ENCODE measurements at places on chromosomes 11 and 22. TPM values are rescaled to one million over a fixed set of nuclear protein-coding genes. Genes with fewer than 3 reads are reported as not detected.

GRCh38 chr22:24435861-24436371, 8.5 kb downstream of the ADORA2A start:
- DNase-seq, result no peak

DNA sequence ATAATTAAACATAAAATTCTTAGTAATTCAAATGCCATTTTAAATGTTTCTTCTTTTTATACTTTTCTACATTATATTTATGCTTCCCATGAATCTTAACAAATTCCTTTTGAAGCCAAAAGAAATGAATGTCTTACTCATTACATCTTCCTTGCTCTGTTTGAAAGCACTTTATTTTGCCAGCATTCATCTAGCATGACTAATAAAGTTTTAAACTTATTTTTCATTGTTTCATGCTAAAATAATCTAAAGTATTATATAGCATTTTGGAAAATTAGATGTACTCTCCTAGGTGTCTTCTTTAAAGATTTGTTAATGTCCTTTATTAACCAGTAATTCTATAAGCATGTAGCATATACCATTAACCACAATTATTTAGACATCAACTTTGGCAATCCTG, 9.7 kb upstream of the PIWIL4 start:
- DNase-seq, result no peak

GRCh38 chr11:18081551-18081950, 24.3 kb downstream of the SAAL1 start:
- DNase-seq, result no peak

DNA sequence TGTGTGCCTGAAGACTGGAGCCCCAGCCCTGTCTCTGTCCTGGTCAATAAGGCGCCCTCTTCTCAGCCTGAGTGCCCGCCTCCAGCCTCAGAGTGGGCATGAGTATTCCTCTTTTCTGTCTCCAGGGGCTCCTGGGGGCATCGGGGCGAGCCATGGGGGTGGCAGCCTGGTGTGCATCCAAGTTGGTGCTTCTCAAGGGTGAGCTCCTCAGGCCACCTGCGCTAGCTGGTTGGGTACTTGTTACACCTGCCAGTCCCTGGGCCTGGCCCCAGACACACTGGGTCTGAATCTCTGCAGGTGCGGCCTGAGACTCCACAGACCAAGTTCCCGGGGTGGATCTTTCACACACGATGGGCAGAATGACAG, 168.6 kb upstream of the B3GAT1 start:
- no peak for DNase-seq

DNA sequence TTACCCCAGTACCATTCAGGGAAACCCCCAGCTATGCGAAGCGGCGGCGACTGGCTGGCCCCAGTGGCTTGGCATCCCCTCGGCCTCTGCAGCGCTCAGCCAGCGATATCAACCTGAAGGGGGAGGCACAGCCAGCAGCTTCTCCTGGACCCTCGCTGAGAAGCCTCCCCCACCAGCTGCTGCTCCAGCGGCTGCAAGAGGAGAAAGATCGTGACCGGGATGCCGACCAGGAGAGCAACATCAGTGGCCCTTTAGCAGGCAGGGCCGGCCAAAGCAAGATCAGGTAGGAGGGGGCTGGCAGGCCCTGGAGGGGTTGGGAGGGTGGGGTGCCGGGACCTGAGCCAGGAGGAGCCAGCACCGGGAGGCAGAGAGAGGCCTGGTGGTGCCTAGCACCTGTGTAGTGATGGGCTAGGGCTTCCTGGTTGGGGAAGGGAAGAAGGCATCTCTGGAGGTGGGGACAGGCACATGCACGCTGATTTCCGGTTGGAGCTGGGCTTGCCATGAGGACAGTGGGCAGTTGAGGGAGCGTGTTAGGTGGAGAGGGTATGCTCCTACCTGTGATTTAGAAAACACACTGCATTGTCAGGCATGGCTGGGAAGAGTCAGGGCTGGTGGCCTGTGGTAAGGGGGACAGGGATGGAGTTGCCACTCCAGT, 22.3 kb downstream of the SHANK3 start:
- DNase-seq, result peak; percentile 11

- DNase-seq, result no peak
Observed at GRCh38 chr11:114496915-114497314, 57.6 kb downstream of the REXO2 start.

DNA sequence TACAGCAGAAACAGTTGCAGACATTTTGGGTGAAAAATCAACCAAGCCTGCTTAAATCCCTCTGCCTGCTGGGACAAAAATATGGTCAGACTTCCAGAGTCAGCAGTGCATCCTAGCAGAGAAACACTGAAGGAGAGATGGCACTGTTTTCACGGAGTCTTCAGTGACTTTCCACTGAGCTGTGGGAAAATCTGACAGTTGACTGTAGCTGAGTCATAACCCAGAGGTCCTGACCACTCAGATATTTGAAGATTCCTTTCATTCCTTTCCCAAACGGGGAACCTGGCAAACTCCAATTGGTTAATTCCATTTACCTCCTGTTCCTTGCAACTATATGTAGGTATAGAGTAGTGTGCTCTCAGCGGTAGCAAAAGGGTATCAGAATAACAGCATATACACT, 20.9 kb upstream of the UPB1 start:
- DNase-seq, result no peak

DNA sequence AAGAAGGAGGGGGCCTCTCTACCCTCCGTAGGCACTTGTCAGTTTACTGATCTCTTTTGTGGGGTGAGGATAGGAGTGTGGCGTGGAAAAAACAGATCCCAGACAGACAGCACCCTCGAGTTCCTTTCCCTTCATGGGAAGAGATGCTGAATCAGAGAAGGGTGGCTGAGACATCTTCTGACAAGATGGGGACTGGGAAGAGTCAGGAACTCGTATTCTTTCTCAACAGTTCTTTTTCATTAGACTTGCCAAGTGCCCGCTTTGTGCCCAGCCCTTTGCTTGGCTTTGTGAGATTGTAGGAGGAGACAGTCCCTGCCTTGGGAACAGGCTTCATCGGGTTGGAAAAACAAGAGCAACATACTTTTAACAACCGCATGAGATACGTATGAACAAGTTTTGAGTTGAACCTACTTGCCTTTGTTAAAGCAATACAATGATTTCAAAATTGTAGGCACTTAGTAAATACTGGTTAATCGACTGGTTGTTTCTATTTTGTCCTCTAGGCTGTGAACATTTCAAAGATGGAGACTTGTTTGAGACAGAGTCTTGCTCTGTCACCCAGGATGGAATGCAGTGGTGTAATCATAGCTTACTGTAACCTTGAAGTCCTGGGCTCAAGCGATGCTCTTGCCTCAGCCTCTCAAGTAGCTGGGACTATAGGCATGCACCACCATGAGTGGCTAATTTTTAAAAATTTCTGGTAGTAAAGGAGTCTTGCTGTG, 1.1 kb downstream of the RRM1 start:
- no peak for DNase-seq

RDX gene
- total RNA-seq, result 125 TPM

GRCh38 chr22:46443850-46444389, 93.5 kb downstream of the CELSR1 start:
- DNase-seq, result no peak

GRCh38 chr11:84408946-84409411, 1122.8 kb upstream of the CCDC90B start:
- no peak for DNase-seq

DNA sequence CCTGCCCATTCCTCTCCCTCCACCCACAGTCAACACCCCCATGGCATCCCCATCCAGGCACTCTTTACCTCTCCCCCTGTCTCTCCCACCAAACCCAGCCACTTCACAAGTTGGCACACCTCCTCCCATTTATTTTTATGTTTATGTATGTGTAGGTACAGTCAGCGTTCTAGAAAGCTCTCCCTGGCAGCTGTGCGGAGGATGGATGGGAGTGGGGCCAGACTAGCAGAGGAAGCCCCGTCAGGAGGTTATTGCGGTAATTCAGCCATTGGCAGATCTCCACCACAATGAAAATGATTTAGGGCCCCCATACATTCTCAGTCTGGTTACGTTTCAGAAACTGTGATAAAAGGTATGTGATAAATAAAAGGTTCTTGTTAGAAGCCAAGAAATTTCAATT, 51.3 kb downstream of the BTG4 start:
- DNase-seq, result no peak

NAALAD2 gene
- 0.60 TPM for total RNA-seq

SCGB2A2 gene
- not detected for total RNA-seq

GRCh38 chr11:134864233-134864967, 452.4 kb upstream of the B3GAT1 start:
- no peak for DNase-seq

DNA sequence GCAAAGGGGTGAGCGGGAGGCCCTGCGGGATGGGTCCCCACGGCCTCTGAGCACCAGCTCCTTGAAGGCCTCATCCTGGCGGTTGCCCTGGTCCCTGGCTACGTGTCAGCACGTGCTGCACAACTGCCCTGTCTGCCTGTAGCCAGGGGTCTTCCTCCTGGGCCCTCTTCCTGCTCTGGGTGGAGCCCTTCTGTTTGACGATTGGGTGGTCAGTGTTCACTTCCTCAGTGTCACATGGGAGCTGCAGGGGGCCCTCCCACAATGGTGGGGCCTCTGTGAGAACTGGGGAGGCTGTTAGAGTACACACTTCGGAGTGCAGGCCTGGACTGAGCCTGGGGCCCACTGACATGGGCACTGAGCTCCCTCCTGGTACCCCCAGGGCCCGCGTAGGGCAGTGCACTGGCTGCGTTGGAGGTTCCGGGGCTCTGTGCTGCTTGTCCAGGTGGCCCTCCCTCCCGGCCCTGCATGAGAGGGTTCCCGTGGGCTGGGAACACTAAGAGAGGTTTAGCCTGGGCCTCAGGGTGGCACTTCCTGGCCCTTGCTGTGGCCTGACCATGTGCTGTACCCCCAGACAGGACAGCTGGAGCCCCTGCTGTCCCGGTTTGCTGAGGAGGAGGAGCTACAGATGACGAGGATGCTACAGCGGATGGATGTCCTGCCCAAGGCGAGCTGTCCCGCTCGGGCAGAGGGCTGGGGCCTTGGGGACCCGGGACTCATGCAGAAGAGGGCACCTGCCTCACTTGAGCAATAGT, 13.8 kb downstream of the DGCR6L start:
- no peak for DNase-seq

DNA sequence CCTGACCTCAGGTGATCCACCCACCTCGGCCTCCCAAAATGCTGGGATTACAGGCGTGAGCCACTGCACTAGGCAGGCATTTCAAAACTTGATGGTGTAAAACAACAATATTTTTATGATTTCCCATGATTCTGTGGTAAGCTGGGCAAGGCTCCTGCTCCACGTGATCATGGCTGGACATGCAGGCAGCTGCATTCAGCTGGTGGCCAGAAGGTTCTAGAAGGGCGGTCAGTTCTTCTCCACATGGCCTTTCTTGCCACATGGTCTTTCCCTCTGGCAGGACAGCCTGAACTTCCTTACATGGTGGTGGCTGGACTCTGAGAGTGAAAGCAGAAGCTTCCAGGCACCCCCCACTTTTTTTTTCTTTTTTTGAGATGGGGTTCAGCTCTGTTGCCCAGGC, 9.9 kb upstream of the RASD2 start:
- no peak for DNase-seq

DNA sequence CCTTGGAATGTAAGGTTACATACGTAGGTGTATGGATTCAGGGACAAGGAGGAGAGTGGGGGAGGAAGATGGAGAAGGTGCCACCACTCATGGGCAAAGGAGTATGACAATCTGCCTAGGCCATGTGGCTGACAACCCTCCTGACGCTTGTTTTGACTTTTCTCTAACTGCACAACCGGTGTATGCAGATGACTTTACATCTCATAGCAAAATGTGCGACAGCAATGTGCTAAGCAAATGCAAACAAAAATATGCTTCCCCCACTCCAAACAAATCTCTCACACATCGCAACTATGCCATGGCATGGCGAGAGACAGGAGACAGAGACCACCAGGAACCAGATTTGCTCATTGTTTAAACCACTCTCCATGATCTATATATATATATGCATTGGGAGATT, 191.8 kb downstream of the BLID start:
- no peak for DNase-seq

GPHA2 gene
- not detected for total RNA-seq

GRCh38 chr22:42544686-42545085, 9.1 kb upstream of the SERHL2 start:
- no peak for DNase-seq

DNA sequence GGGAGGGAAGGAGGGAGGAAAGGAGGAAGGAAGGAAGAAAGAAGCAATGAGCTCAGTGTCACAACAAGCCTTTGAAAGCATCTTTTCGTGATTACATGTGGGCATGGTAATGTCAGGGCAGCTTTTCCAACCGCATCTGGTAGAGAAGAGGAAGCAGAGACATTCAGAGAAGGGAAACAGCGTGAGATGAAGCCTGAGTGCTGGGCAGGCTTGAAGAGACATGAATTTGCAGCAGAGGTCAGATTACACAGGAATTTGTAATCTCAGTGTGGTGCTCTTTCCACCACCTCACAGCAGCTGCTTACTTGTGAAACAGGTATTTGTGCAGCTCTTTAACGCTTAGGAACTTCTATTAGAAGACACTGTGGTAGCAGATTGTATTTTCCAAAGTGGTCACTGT, 289.5 kb upstream of the C11orf87 start:
- no peak for DNase-seq

DNA sequence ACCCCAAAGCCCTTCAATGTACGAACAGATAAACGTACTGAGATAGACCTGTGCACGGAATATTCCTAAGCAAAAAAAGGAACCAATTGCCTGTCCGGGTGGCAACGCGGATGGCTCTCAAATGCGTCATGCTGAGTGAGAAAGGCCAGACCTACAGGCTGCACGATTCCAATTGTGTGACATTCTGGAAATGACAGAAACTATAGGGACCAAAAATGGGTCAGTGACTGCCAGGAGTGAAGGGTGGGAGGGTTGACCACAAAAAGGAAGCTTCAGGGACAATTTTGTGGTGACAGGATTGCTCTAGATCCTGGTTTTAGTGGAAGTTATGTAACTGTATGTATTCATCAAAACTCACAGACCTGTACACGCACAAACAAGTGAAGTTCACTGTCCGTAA, 24.0 kb upstream of the SYT8 start:
- no peak for DNase-seq

DNA sequence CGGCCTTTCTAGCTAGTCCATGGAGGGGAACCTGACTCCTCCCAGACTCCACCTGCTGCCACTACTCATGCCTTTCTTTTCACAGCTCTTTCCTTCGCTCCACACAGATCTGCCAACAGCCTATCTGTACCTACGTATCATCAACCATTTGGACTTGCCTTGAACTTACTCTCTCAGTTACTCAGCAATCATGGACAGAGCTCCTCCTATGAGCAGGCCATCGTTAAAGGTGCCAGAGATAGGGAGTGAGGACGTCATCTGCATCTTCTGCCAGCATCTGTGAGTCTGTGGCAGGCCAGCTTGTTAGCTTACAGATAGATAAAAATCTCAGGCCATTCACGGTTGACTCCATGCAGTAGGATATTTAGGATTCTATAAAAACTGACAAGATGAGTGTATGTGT, 162.9 kb upstream of the ZBED5 start:
- no peak for DNase-seq
